ENCODE measurements at places on chromosomes 12 and 14. TPM values are rescaled to one million over a fixed set of nuclear protein-coding genes. Genes with fewer than 3 reads are reported as not detected.

The LYZ gene
- 12.2 TPM for total RNA-seq

The TAS2R8 gene
- total RNA-seq, result not detected

The C12orf60 gene
- not detected for total RNA-seq

The OR6C2 gene
- total RNA-seq, result not detected

The ARHGEF40 gene
- total RNA-seq, result 10.4 TPM

The SOX5 gene
- total RNA-seq, result 1.3 TPM

The OR10A7 gene
- total RNA-seq, result not detected

The CATSPERB gene
- total RNA-seq, result not detected

The RPL36AL gene
- 156 TPM for total RNA-seq

The OLR1 gene
- total RNA-seq, result 0.42 TPM

The B4GALNT1 gene
- total RNA-seq, result 14.5 TPM

The RDH5 gene
- 6.4 TPM for total RNA-seq

The GARIN6 gene
- not detected for total RNA-seq

The MANSC4 gene
- total RNA-seq, result not detected

The CSRP2 gene
- 6.9 TPM for total RNA-seq

The STON2 gene
- total RNA-seq, result 60.2 TPM

The RASAL1 gene
- total RNA-seq, result not detected

The DERA gene
- 50.1 TPM for total RNA-seq

The EGLN3 gene
- total RNA-seq, result 12.8 TPM

The RTL1 gene
- not detected for total RNA-seq

The CACNA1C gene
- 0.80 TPM for total RNA-seq

The MSI1 gene
- total RNA-seq, result not detected

The GDF3 gene
- not detected for total RNA-seq

The FAM181A gene
- total RNA-seq, result not detected

The TOMM20L gene
- total RNA-seq, result not detected

The CLSTN3 gene
- total RNA-seq, result 3.5 TPM

The MYF5 gene
- total RNA-seq, result 5.3 TPM

The RNF212B gene
- total RNA-seq, result not detected

The MUCL1 gene
- total RNA-seq, result not detected

The RPGRIP1 gene
- not detected for total RNA-seq

The CCDC196 gene
- total RNA-seq, result not detected

The NGB gene
- total RNA-seq, result not detected

The BIN2 gene
- 1.2 TPM for total RNA-seq

The ENDOU gene
- 0.16 TPM for total RNA-seq

The LRIG3 gene
- 4.7 TPM for total RNA-seq

The HOXC9 gene
- total RNA-seq, result 18.6 TPM

The FRMD6 gene
- total RNA-seq, result 15.9 TPM

The MYO1H gene
- not detected for total RNA-seq

The TBC1D30 gene
- 3.8 TPM for total RNA-seq
